Daoy (cell line): ENCODE measurements at places on chromosomes 5 and 9.

GRCh38 chr9:124969401-124969800 lies 28.5 kb upstream of the GOLGA1 start:
- DNase-seq: no peak

DNA sequence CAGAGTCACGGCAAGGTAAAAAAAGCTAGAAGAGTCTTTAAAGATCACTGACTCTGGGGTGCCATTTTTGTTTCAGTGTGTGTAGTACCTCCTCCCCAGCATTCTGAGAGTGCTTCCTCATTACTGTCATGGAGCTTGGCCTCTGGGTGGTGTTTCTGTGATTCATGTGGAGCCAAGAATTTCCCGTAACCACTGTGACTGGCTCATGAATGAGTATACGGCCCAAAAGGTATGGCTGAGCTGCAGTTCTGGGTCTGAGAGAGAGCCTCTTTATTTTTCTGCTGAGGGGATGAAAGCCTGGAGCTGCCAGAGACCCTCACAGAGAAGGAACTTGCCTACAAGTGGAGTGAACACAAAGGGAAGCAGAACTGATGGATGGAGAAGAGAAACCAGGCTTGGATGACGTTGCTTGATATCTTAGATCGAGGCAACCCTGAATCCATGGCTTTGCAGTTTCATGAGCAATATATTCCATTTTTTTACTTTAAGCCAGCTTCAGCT lies 85.6 kb downstream of the PTTG1 start:
- DNase-seq: peak; percentile 89

DNA sequence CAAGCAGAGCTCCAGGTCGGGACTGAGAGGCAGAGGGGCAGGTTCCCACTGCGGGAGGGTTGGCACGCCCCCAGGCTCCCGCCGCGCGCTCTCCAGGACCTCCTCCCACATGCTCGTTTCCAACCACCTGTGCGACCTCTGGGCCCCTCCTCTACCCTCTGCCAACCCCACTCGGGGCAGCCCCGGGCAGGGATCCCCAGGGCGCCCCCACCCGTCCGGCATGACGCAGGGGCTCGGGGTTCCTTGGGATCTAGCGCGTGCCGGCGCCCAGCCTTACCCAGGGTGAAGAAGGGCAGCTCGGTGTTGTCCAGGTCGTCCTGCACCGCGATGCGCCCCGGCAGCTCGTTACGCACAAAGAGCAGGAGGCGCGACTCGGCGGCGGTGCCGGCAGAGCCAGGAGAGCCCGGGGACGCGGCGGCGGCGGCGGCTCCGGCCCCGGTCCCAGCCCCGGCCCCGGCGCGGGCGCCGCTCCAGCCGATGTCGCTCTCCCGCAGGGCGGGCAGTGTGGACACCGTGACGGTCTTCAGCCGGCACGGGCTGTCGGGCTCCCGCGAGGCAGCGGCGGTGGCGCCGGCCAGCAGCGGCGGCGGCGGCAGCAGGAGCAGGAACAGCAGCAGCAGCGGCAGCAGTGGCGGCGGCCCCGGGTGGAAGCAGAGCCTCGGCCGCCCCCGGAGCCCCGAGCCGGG lies 494 bp downstream of the ASTN2 start:
- DNase-seq: peak; percentile 7

- DNase-seq: no peak
Observed at GRCh38 chr5:148699028-148699427, 44.7 kb upstream of the HTR4 start.

DNA sequence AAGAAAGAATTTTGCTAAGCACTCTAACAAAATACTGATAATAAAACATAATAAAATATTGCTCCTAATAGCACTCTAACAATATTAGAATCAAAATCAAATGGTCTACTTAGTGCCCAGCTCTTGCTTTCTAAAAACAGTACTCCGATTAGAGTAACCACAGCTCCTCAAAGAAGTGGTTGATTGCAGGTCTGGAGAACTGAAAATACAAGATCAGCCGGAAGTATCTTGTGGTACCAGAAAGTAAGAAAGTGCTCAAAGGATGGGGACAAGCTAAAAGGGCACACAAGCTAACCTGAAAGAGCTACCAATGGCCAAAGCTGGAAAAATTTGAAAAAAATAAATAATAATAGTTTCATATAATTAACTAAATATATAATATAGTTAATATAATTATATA lies 119.2 kb downstream of the CWC27 start:
- DNase-seq: no peak

GRCh38 chr5:37112383-37112991 lies 136.7 kb downstream of the CPLANE1 start:
- DNase-seq: no peak

- no peak for DNase-seq
Observed at GRCh38 chr5:163727028-163727427, 221.6 kb downstream of the MAT2B start.

- peak; percentile 67 for DNase-seq
Observed at GRCh38 chr5:34585601-34586104, 70.5 kb upstream of the RAI14 start.

DNA sequence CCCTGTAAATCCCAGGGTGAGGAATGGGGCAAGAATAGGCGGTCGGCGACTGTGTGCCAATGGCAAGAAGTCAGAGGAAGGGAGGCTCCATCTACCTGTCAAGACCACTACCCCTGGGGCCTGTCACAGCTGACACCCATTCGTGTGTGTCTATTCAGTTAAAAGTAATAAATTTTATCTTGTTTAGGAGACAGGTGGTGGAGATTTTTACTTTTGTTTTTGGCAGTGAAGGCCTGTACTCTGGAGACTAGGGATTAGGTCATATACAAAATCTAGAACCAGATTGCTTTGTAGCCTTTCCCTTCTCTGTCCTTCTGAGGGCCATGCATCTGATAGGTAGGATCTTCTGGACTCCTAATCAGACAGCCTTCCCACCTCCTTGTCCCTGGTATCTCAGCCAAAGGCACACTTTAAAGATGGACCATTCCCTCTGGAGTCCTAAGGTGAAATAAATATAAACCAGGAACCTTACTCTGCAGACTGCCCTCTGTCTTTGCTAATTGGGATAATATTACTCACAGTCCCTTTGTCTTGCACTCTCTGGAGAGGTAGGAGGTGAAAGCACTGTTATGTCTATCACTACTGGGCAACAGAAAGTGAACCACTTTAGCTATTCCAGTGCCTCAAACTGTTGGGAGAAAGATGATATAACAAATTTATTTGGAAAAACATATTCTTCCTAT lies 213.2 kb upstream of the ACTBL2 start:
- peak; percentile 25 for DNase-seq

DNA sequence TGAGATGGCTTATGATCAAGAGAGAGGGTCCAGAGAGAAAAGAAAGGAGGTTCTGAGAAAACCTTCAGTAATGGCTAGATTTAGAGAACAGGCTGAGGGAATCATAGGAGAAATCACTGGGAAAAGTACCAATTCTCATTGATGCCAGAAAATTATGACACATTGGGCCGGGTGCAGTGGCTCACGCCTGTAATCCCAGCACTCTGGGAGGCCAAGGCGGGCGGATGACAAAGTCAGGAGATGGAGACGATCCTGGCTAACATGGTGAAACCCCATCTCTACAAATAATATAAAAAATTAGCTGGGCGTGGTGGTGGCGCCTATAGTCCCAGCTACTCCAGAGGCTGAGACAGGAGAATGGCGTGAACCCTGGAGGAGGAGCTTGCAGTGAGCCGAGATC lies 29.5 kb upstream of the PLIN2 start:
- no peak for DNase-seq

GRCh38 chr5:34687269-34688011 lies 31.3 kb downstream of the RAI14 start:
- peak; percentile 40 for DNase-seq
